ENCODE measurements at places on chromosomes 4 and X. TPM values are rescaled to one million over a fixed set of nuclear protein-coding genes. Genes with fewer than 3 reads are reported as not detected.

PLK4 gene
- 5.8 TPM for total RNA-seq

RBM46 gene
- 0.96 TPM for total RNA-seq

SEL1L3 gene
- 101 TPM for total RNA-seq

REPS2 gene
- 4.8 TPM for total RNA-seq

RXFP1 gene
- not detected for total RNA-seq

RNF150 gene
- total RNA-seq = not detected

PRRG3 gene
- total RNA-seq = not detected

COX7B2 gene
- not detected for total RNA-seq

DUSP9 gene
- total RNA-seq = 0.50 TPM

FLNA gene
- total RNA-seq = 1,826 TPM

RRH gene
- 0.33 TPM for total RNA-seq

CSN3 gene
- total RNA-seq = not detected

PTTG2 gene
- not detected for total RNA-seq

GLOD5 gene
- total RNA-seq = not detected

PGM2 gene
- total RNA-seq = 33.0 TPM

RFC1 gene
- total RNA-seq = 70.9 TPM

HSFX1 gene
- 0.94 TPM for total RNA-seq

F8A3 gene
- 4.8 TPM for total RNA-seq

CD40LG gene
- not detected for total RNA-seq
